ENCODE measurements at places on chromosomes 7 and 10.
A peak's percentile ranks its signal among the peaks of the same experiment; 100 is the strongest.

GRCh38 chr7:99784007-99784406 is at the start of gene CYP3A4:
TSS of gene CYP3A4 (minus strand) at chr7:99784184. CDS start at chr7:99784081, 103 bp downstream.
- H3K4me1 ChIP-seq, result peaks cover 4% of the 10 kb centered on the region
- H3K27ac ChIP-seq, result no peak within 1 kb of the TSS
- peaks cover 3% of the 10 kb centered on the region for H3K27me3 ChIP-seq
- H3K36me3 ChIP-seq, result no peaks in the 10 kb centered on the region
- no peak within 1 kb of the TSS for H3K4me3 ChIP-seq

DNA sequence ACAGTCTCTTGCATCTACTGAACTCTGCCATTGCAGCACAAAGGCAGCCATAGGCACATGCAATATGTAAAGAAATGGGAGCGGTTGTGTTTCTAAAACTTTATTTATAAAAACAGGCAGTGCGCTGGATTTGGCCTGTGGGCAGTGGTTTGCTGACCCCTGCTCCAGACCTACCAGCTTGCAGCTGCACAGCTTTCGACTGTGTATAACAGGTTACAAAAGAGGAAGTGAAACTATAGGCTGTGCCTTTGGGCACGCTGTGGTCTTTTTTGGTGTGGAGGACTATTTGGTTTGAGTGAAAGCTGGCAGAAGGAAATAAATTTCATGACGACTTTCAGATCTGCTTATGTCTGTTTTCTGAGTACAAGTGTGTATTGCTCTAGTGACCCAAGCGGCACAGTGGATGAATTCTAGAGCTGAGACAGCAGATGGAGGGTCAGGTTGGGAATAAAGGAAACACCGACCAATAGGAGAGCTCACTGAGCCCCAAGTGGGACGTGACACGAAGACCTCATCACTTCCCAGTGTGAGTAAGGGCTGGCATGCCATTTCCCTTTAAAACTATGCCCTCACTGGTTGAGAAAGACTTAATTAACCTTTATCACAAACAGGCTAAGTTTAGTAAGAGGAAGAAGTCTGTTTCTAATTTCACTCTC is 152.7 kb downstream of the ANK3 start:
- DNase-seq, result peak; percentile 35
- H3K4me1 ChIP-seq, result peaks cover 34% of the 10 kb centered on the region
- H3K4me3 ChIP-seq, result peak overlapping the region; percentile 79
- H3K27ac ChIP-seq, result peak overlapping the region; percentile 83
- no peaks in the 10 kb centered on the region for H3K27me3 ChIP-seq

DNA sequence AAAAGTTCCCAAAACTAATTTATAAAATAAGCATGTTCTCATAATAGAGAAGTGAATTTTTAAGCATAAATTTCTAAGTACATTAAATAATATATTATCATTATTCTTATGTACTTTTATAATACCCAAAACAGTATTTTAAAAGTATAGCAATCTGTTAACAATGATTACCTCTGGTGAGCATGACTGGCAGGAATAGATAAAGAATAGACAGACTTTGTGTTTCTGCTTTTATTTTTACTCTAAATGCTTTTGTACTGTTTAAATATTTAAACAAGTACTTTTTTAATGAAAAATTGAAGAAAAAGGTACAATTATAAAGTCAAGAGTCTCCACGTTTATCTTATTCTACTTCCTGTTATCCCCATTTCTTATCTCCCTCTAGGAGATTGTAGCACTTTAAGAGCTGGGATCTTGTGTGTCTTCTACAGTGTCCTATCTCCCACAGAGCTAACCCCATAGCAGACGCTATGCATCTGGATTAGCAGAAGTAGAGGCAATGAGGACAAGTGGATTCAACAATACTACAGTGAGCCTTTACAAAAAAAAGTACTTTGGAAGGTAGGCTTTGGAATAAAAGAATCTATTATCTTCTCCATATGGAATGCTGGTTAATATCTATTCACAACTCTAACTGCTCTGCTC is 42.9 kb downstream of the IDE start:
- H3K27me3 ChIP-seq, result no peaks in the 10 kb centered on the region
- no peak for DNase-seq
- H3K27ac ChIP-seq, result no peak overlapping the region
- no peak overlapping the region for H3K4me3 ChIP-seq
- H3K36me3 ChIP-seq, result peaks cover 15% of the 10 kb centered on the region

DNA sequence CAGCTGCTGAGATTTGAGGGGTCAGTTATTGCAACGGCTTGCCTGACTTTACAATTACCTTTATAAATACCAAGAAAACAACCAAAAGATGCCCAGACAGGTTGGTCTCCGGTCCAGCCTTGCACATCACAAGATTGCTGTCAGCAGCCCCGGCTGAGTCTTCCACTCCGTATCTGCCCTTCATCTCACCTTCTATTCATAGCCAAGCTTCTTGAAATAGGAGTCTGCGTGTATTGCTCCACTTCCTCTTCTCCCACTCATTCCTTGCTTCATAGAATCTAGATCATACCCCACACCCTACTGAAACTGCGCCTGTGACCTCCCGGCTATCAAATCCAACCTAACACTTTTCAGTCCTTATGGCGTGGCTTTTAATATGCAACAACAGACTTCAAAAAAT is 31.1 kb upstream of the USP6NL start:
- DNase-seq, result no peak
- no peak overlapping the region for H3K4me3 ChIP-seq
- no peaks in the 10 kb centered on the region for H3K4me1 ChIP-seq
- no peak overlapping the region for H3K27ac ChIP-seq
- H3K27me3 ChIP-seq, result peaks cover 18% of the 10 kb centered on the region

DNA sequence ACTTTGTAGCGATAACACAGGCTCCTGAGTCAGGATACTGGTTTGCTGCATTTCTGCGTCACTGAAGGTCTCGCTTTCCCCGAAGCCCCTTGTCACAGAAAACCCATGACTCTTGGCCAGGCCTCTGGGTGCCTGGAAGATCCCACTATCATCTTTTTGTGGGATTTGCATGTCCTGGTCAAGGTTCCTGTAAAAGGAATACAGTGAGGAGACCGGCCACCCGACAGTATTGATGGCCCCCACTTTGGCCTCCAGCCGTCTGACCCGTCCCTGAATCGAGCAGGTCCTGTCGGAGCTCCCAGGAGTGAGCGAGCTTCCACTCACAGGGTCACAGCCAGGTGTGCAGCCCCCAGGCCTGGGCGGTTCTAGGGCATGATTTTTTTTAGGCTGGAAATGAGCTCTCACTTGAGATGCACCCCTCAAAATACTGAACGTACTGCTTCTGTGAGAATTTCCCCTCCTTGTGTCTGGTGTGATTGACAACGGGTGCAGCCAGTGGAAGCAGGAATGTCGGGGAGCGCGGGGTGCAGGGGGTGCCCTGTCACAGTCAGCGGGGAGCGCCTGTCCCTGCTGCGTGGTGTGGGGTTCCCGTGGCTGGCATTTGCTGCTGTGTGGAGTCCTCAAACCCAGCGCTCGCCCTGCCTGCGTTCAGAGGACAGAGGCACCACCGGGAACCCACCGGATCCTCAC is 75.8 kb downstream of the DNAJB6 start:
- DNase-seq, result no peak
- H3K4me1 ChIP-seq, result peaks cover 10% of the 10 kb centered on the region
- H3K36me3 ChIP-seq, result peaks cover 16% of the 10 kb centered on the region
- H3K4me3 ChIP-seq, result no peak overlapping the region

GRCh38 chr7:129611246-129612111 is at the start of gene NRF1:
TSS of gene NRF1 (plus strand) at chr7:129611720. CDS start at chr7:129657352, 45,632 bp downstream.
- H3K27ac ChIP-seq, result peak within 1 kb of the TSS; percentile 93
- H3K27me3 ChIP-seq, result no peaks in the 10 kb centered on the region
- peak; percentile 90 for DNase-seq
- peak within 1 kb of the TSS; percentile 97 for H3K4me3 ChIP-seq

DNA sequence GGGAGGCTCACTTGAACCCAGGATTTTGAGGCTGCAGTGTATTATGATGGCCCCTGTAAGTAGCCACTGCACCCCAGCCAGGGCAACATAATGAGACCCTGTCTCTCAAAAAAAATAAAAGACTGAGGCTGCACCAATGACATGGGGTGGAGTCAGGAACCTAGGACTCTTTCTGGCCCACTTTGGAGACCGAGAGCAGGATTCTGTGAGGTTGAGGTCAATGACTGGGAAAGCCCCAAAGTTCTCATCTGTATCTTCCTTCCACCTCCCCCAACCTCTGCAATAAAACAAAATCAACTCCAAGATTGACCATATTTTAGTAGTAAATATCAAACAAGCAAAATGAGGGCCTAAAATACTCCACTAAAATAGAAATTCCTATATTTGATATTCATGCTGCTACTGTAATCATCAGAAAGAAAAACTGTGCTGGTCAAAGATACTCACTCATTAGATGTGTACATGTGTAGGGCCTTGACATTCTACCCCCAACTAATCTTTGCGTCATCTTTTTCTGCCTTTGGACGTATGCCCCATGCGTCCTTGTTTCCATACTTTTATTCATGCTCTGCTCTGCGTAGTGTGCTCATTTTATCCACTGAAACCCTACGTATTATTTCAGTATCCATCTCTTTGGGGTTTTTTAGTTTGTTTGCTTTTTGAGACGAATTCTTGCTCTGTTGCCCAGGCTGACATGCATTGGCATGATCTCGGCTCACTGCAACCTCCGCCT is 23.8 kb downstream of the WBP1L start:
- peaks cover 36% of the 10 kb centered on the region for H3K4me1 ChIP-seq
- H3K27me3 ChIP-seq, result no peaks in the 10 kb centered on the region
- no peak overlapping the region for H3K4me3 ChIP-seq
- no peak for DNase-seq

DNA sequence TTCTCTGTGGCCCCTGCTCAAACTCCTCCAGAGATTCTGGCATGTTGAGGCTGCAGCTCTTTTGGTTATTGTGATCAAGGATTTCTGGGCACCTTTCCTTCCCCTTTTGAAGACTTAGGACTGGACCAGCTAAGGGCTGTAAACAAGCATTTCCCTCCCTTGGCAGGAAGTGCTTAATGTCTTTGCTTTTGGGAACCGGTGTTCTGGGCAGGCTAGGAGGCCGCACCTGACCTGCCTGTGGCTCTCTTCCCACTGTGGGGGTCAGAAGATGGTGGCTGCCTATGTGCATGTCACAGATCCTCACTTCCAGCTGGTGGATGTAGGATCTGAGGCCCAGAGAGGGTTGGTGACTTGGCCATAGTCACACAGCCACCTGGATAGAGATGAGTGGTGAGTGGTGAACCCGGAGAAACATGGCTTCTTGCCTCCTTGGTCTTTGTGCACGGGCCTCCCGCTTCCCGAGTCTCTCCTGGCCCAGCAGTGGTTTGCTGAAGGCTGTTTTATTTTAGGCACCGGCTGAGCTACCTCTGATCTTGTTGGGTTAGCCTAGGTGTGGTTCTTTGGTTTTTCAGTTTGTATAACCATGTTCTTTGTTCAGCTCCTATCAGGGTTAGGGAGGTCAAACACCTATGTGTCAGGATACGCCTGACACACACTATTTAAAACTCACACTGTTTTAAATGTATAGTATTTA is 82.0 kb downstream of the GRK5 start:
- peak overlapping the region; percentile 60 for H3K27ac ChIP-seq
- peaks cover 69% of the 10 kb centered on the region for H3K4me1 ChIP-seq
- H3K36me3 ChIP-seq, result peaks cover 4% of the 10 kb centered on the region

- H3K36me3 ChIP-seq, result no peaks in the 10 kb centered on the region
- no peaks in the 10 kb centered on the region for H3K4me1 ChIP-seq
- H3K4me3 ChIP-seq, result no peak overlapping the region
- H3K27ac ChIP-seq, result no peak overlapping the region
- no peak for DNase-seq
- no peaks in the 10 kb centered on the region for H3K27me3 ChIP-seq
Observed at GRCh38 chr7:70094831-70095230, 496.6 kb downstream of the AUTS2 start.

- peaks cover 41% of the 10 kb centered on the region for H3K27me3 ChIP-seq
- peaks cover 12% of the 10 kb centered on the region for H3K4me1 ChIP-seq
- peak overlapping the region; percentile 37 for H3K4me3 ChIP-seq
- H3K36me3 ChIP-seq, result peaks cover 5% of the 10 kb centered on the region
- no peak overlapping the region for H3K27ac ChIP-seq
- no peak for DNase-seq
Observed at GRCh38 chr10:118986815-118987790, 42.4 kb upstream of the NANOS1 start.

DNA sequence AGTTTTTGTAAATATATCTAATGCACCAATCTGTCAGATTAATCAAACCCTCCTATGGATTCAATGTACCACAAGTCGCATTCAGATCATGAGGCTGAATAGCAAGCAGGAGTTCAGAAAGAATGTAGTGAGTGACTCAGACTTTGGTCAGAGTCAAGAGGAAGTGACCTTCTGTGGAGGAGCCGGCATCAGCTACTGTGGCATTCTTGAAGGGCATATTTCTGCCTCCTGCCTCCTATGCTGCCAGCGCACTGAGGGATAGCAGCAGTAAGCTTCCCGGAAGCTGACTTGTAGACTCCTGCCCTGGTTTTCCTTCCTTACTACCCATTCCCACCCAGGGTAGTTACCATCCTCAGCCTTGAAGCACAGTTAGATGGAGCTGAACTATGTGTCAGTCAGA is 867.5 kb downstream of the NRG3 start:
- H3K27ac ChIP-seq, result no peak overlapping the region
- no peaks in the 10 kb centered on the region for H3K36me3 ChIP-seq
- no peaks in the 10 kb centered on the region for H3K27me3 ChIP-seq
- H3K4me1 ChIP-seq, result no peaks in the 10 kb centered on the region
- no peak for DNase-seq
- no peak overlapping the region for H3K4me3 ChIP-seq

GRCh38 chr10:63286340-63286739 is 153.2 kb downstream of the NRBF2 start:
- H3K4me3 ChIP-seq, result no peak overlapping the region
- DNase-seq, result no peak
- no peaks in the 10 kb centered on the region for H3K36me3 ChIP-seq
- H3K27ac ChIP-seq, result no peak overlapping the region
- no peaks in the 10 kb centered on the region for H3K27me3 ChIP-seq

GRCh38 chr7:3862774-3863173 is 561.7 kb downstream of the SDK1 start:
- no peak for DNase-seq
- H3K4me3 ChIP-seq, result no peak overlapping the region
- no peaks in the 10 kb centered on the region for H3K36me3 ChIP-seq

DNA sequence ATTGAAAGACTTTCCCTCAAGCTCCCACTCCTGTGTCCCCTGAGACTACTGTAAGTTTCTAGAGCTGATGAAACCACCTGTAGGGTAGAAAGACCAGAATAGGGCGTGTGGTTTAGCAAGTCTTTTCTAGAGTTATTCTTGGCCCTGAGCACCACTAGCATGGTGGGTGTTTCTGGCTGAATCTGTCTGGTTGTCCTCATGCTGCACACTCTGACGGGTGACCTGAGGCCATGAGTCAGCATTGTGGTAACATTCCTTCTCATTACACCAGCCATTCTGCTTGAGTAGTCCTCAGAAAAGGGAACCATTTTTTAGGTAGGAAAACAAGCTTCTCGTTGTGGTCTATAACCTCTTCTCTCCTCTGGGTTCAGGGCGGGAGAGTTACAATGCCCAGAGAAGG is 250.3 kb downstream of the SNX13 start:
- no peak for DNase-seq
- no peak overlapping the region for H3K27ac ChIP-seq
- H3K36me3 ChIP-seq, result no peaks in the 10 kb centered on the region
- no peaks in the 10 kb centered on the region for H3K27me3 ChIP-seq
- no peaks in the 10 kb centered on the region for H3K4me1 ChIP-seq
